ENCODE measurements at places on chromosomes 12 and 14.

DNA sequence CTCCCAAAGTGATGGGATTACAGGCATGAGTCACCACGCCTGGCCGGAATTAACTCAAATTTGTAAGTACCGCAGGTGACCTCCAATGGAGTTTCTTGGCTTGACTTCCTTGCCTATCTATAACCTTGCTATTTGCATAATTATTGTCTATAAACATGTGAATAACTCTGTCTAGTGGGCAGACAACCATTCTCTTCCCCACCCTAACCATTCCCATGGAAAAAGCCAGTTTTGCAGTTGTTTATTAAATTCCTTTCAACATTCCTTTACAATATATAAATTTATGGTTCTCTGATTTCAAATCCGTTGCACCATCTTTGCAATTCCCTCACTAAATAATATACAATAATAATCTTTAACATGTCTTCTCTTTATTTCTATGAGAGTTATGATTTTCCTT lies 61.0 kb upstream of the ZDHHC17 start:
- no peak for DNase-seq

- no peak for DNase-seq
These were observed 219.7 kb upstream of the PKP2 start for GRCh38 chr12:33116284-33116683.

- DNase-seq, result no peak
These were observed 312.8 kb upstream of the FKBP4 start for GRCh38 chr12:2481951-2482350.

DNA sequence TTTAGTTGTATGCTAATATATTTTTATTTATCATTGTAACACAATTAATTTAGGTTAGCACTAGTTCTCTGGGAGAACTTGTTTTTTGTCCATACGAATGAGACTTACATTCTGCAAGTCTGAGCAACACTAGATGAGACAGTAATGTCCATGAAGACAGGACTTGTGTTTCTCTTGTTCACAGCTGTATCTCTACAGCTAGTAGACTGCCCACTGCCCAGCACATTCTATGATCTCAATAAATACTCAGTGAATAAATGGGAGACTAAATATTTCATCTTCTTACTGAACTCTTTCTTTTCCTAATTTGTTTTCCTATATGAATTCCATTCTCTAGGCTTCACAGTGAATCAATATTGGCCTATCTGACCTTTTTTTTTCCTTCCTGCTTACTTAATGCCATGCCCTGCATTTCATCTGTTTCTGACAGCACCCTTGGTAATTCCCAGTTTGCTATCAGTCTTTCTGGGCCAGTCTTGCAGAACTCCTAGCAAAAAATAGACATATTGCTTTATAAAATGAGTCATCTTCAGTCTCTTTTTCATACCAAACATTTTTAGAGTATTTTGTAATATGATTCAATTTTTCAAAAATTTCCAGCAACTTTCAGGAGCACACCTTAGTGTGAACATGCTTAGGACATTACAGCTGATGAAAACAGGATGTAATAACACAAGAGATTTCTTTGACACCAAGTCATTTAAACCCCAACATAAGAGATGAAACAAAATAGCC lies 185.5 kb upstream of the ATP2B1 start:
- peak; percentile 61 for DNase-seq

DNA sequence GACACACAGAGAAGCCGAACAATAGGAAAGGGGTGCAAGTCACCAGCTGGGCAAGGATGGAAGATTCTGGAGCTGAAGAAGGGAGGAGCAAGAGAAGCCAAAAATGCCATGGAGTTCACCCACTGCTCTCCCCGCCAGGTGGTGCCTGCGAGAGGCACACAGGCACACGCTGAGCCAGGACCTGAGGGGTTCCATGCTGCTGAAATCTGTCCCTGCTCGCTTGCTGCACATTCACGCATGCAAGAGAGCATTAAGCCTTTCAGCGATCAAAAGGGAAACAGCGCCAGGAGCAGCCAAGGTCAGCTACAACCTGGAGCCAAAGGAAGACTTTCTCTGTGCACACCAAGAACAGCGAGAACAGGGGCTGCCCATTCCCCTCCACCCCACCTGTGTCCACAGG lies 104.1 kb downstream of the ANO2 start:
- DNase-seq, result no peak

GRCh38 chr12:116215023-116215422 lies 62.5 kb downstream of the MED13L start:
- DNase-seq, result no peak

GRCh38 chr12:26666286-26666685 lies 166.7 kb downstream of the ITPR2 start:
- no peak for DNase-seq

GRCh38 chr12:27822076-27822712 lies 42.2 kb upstream of the MANSC4 start:
- DNase-seq, result peak; percentile 32

DNA sequence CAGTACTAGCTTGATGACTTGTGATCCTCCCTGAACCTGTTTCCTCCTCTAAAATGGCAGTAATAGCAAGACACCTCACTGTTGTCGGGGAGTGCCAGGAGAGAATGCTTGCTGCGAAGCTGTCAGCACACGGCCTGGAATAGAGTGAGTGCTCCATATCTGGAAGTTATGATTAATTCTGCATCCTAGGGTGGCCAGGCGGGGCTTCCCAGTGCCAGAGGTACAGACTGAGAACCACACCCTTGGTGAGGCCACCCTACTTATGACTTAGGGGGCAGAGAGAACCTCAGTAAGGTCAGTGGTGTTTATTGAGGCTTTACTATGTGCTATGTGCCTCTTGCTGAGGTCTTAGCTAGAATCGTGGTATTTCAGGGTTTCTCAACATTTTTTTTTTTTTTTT lies 20.1 kb downstream of the MORN3 start:
- DNase-seq, result no peak

GRCh38 chr12:19246933-19247332 lies 117.4 kb downstream of the PLEKHA5 start:
- DNase-seq, result no peak

DNA sequence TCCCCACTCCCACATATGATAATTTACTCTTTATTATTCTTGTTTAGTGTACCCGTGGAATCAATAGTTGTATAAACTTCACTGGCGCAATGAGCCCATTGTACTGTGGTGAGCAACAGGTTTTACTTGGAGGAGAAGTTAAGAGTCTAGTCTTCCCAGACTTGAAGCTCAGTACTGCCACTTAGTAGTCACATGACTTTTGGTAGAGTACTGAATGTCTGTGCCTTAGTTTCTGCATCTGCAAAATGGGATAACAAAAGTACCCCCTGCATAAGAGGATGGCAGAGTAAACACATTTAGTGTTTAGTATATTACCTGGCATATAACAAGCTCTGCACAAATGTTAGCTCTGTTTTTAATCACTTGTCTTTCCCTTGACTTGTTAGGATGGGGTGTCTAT lies 375.5 kb downstream of the VRK1 start:
- DNase-seq, result no peak
